ENCODE measurements at places on chromosomes 12 and 14.

GRCh38 chr12:106173442-106173841, 34.7 kb upstream of the NUAK1 start:
- no peak for DNase-seq

GRCh38 chr12:124273630-124274029, 21.3 kb upstream of the RFLNA start:
- DNase-seq: peak; percentile 84

GRCh38 chr12:122875590-122876220, 20.2 kb downstream of the VPS37B start:
- no peak for DNase-seq

DNA sequence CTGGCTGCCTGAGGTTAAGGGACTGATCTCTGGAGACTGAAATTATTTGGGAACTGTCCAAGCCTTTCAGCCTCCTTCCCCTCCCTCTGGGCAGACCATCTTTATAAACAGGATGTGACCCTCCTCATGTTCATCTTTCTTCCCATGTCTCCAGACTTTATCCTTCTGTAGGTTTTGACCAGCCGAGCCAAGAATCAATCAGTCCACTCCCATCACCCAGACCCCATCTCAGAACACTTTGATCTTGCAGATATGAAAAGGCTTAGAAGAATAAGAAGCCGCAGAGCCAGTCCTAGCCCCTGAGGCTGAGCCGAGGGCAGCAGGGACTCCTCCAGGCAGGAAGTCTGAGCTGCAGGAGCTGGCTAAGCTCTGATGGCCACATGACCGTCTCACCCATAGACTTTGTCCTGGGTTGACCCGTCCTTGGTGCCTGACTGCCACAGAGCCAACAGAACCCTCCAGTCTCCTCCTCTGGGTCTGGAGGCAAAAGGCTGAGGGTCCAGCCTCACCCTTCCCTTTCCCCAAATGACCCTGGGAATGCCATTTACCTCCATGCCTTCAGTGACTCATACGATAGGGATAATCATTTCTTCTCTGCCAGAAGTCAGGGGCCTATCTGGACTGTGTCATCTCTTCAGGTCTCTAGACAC, 1.6 kb downstream of the KRT71 start:
- no peak for DNase-seq

- no peak for DNase-seq
These were observed 3.2 kb upstream of the KRT7 start for GRCh38 chr12:52229836-52230343.
